Karpas-422 (cell line): ENCODE measurements at places on chromosomes 12 and 14.

DNA sequence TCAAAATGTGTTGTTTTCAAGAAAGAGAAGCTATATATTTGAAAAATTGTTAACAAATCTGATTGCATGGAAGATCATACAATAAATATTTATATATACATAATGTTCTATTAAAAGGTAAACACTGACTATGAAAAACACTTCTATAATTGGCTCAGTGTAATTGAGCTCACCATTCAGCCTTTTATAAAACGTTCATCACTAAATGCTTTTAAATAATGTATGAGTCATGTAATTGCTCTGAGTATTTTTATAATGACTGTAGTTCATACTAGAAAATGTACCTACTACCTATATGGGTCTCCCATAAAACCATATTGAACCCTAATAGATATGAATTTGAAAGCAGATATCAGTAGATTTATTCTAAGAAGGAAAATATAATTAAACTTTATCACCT lies 240.4 kb upstream of the MGAT4C start:
- no peak for DNase-seq

GRCh38 chr14:68174446-68174845 lies 354.9 kb downstream of the RAD51B start:
- no peak for DNase-seq

DNA sequence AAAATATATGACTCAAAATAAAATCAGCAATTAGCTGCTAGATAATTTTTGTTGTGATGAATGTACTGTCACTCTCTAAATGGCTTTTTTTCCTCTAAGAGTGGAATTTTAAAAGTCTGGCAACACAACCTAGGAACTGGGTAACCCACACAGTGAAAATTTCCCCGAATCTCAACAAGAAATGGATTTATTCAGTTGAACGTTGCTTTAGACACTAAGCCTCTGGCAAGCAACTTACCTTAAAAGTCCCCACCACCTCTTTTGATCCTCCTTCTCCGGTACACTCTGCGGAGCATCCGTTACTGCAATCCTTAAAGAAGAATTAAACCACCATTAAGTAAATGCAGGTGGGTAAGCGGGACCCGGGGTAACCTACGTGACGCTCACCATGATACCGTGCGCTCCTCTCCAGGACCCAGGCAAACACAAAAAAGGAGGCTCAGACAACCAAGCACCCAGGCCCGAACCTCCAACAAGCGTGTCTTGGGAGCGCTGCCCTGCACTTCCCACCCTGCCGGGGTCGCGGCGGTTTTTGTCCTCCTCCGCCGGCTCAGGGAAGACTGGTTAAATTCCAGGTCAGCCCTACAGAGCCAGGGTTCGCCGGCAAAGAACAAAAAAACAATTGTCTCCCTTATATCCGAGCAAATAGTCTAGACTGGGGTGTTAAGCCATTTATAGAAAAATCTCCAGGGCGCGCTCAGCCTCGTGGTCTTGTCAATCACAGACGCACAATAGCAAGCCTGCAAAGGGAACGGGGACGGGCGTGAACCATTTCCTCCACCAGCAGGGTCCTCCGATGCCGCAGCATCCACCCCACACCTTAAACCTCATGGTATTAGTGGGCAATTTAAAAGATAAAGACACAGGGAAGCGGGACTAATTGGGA lies 47.1 kb downstream of the BCAT1 start:
- DNase-seq, result no peak

DNA sequence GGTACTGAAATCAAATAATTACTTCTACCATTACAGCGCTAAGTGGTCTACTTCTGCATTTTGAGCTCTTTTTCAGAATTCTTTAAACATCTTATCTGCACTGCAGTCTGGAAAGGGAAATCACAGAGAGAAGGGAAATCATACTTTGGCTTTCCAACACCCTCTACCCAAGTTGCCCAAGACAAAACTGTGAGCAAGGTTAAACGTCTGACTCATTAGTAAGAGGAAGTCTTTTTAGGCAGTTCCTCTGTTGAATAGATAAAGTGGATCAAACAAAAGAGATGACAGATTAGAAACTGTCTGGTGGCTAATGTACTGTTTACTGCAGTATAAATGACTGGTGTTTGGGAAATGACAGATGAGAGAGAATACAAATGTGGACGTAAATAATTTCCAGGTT lies 858.1 kb downstream of the NRXN3 start:
- no peak for DNase-seq

GRCh38 chr14:28745176-28745575 lies 21.4 kb upstream of the FOXG1 start:
- no peak for DNase-seq

- DNase-seq, result no peak
These were observed 189.7 kb downstream of the TTC7B start for GRCh38 chr14:90626550-90626949.

DNA sequence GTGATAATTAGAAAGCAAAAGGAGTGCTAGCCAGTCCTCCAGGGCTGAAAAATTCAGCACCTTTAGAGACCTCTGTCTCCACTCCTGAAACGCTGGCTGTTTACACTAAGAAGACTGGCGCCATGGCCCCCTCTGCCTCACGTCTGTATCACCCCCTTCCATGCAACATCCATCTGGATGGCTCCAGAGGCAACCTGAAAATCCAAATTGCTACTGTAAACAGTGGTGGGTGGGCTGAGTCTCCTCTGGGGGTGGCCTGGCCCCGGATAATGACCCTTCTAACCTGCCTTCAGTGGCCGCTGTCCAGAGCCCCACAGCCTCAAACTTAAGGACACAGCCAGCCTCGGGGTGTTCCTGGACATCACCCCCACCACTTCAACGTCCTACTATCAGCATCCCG lies 1.4 kb downstream of the PRKD1 start:
- no peak for DNase-seq

DNA sequence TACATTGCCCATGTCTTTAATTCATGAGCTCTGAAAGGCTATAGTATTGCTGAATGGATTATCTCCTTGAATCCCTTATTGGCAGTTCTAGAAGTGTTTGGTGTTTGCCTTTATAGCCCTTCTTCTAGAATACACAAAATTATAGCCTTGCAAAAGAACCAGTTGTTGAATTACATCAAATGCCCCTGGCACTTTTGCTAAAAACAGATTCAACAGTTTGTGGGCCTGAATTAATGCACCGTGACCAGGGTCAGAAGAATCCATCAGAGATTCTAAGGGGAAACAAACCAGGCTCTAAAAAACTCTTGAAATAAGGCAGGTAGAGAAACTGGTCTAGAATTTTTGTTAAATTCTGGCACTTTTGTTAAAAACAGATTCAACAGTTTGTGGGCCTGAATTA lies 197.8 kb downstream of the SOX5 start:
- DNase-seq, result no peak

DNA sequence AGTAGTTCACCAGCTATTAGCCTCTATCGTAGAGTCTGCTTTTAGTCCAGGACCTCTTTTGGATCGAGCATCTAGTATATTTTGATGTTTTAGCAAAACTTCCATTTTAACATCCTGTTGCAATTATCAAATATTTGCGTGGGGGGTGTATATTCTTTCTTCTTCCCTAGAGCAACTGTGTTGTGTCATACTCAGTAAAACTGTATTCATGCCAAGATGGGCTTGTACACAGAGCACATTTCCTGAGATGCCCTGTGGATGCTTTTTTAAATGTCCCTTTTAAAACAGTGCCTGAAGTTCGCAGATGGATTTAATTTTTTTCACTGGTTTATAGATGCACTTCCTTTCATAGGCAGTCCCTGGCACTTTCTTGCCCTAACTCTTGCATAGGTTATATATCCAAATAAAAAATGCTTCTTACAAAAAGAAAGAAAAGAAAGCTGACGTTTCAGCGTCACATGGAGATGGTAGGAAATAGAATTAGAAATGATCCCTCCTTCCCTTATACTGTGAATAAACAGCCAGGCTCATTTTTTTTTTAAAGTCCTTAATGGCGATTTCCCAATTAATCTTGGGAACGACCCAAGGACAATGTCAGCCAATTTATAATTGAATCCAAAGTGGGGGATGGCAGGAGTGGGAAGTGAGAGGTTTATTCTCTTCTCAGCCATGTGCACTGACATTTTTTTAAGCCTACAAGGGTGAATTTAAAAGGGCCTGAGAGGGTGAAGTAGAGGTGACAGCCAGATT lies 247.0 kb downstream of the SLC41A2 start:
- DNase-seq, result no peak
